ENCODE measurements at places on chromosomes 5 and 9. TPM values are rescaled to one million over a fixed set of nuclear protein-coding genes. Genes with fewer than 3 reads are reported as not detected.

Gene RGMB
- total RNA-seq: 36.1 TPM

Gene CCL27
- not detected for total RNA-seq

Gene ANXA1
- 589 TPM for total RNA-seq

Gene TSSK1B
- 0.57 TPM for total RNA-seq

Gene IL13
- total RNA-seq: not detected

Gene SPATA31D4
- not detected for total RNA-seq

Gene SLC22A4
- total RNA-seq: 12.5 TPM

Gene SPINK7
- not detected for total RNA-seq

Gene TRIM7
- 3.4 TPM for total RNA-seq

Gene INSL6
- not detected for total RNA-seq

Gene SAXO1
- total RNA-seq: not detected

Gene MARVELD2
- 1.1 TPM for total RNA-seq

Gene DOK3
- 2.2 TPM for total RNA-seq

Gene SLC27A6
- 0.57 TPM for total RNA-seq

Gene NMUR2
- under 0.01 TPM for total RNA-seq

Gene C9orf57
- not detected for total RNA-seq

Gene NPR3
- total RNA-seq: 2.0 TPM
